ENCODE measurements at places on chromosomes 16 and 17.

DNA sequence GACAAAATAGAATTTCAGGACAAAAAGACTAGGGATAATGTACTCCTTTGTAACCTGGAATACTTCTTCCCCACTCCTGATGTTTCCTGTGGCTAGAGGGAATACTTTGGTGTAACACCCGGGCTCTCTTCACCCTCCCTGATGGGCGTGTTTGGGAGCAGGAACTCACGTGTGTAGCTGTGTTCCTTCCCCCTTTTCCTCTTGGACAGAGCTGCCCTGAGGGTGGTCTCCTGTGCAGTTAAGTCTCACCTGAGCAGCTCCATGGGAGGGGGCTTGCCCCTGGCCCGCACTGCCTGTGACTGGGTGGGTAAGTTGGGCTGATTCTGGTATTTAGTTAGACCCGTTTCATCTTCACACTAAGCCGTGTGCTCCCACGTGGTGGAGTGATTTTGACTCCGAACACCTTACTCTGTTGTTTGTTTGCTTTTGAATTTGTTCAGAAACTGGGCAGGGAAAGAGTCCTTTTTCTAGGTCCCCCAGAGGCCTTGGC lies 87.9 kb downstream of the OR1D5 start:
- DNase-seq: no peak

GRCh38 chr16:80189476-80190175 lies 351.2 kb upstream of the DYNLRB2 start:
- DNase-seq: no peak

DNA sequence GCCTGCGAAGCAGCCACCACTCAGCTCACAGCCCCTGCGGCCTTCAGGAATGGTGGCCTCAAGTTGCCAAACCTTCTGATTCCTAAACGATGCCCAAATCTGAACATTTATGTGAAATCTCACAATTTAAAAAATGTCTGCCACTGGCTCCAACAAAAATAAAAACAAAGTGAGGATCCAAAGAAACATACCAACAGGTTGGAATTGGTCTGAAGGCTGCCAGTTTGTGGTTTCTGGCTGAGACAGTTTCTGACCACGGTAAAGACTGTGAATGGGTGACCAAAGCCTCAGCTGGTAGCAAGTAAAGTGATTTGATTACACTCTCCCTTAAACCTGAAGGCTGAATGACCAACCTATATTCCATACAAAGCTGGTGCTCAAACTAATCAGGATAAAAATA lies 24.9 kb downstream of the LITAFD start:
- DNase-seq: no peak

DNA sequence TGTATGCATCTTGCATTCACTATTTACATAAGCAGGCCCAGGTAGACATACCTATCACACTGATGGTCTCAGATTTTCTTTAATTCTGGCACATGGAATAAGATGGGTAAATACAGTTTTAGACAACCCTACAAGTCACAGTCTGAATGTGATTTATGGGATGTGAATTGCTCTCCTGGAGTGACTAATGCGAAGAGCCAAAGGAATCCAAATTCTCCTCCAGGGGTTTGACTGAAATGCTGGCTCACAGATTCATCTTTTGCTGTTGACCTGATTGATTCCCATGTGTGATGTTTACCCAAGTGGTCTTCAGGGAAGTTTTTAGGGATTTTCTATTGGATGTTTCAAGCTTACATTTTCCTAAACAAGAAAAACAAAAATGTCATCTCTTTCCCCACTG lies 277.9 kb upstream of the MON1B start:
- no peak for DNase-seq

Data from stimulated activated CD4-positive, alpha-beta T cell treated with anti-CD3 and anti-CD28 coated beads, Interleukin-1b, Interleukin-23, amount 100 ng/mL, for 1 hour (primary cell).